B cell (primary cell): ENCODE measurements at places on chromosomes 16 and 17. TPM values are rescaled to one million over a fixed set of nuclear protein-coding genes. Genes with fewer than 3 reads are reported as not detected.
A peak's percentile ranks its signal among the peaks of the same experiment; 100 is the strongest.

PRDM7 gene
- not detected in 2 replicates for polyA plus RNA-seq

RNU2-1 gene
- not detected in 2 replicates for polyA plus RNA-seq

AIPL1 gene
- not detected in 2 replicates for polyA plus RNA-seq

MYOCD gene
- polyA plus RNA-seq, result not detected in 2 replicates

EVPLL gene
- 0.06 TPM in 1 of 2 replicates, not detected in the other for polyA plus RNA-seq

MPO gene
- 0.07 TPM in 1 of 2 replicates, not detected in the other for polyA plus RNA-seq

SLC13A5 gene
- polyA plus RNA-seq, result not detected in 2 replicates

CACNG3 gene
- polyA plus RNA-seq, result not detected in 2 replicates

TCAP gene
- 3.8 and 5.2 TPM in 2 replicates for polyA plus RNA-seq

ELOB gene
- polyA plus RNA-seq, result 73.1 and 136 TPM in 2 replicates

USH1G gene
- not detected in 2 replicates for polyA plus RNA-seq

NECAB2 gene
- not detected in 2 replicates for polyA plus RNA-seq

TSPOAP1 gene
- polyA plus RNA-seq, result 10.8 and 16.0 TPM in 2 replicates

HCRT gene
- not detected in 2 replicates for polyA plus RNA-seq

DNA sequence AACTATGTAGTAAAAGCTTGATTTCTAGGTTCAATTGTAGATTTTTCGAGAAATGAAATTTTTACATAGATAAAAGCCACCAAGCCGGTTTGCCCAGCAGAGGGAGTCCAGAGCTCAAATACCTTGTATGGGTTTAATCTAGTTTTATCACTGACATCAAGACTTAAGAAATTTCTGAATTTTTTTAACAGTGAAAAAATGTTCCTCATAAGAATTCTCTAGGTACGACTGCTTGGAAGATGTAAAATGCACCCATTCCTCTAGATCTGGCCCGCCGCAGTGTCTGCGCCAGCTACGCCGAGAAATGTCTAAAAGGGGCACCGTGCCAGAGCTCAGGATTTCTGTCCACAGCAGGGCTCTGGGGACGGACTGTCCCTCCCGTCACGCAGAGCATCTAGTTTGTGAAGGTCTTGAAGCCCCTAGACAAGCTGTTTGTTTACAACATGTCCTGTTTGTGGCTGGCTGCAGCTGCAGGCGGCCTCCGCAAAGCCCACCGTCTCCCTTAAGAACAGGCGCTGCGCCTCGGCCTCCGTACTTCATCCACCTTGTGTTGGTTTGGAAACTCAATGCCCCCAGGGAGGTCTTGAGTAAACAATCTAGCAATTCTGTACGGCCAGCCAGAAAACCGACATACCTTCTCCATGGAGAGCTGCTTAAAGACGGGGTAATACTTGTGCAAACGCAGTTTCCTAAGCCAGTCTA, 24.8 kb downstream of the MAP1LC3B start:
- no peaks in the 10 kb centered on the region for H3K4me1 ChIP-seq
- no peak for DNase-seq
- no peaks in the 10 kb centered on the region for H3K36me3 ChIP-seq
- no peak overlapping the region for H3K4me3 ChIP-seq
- peaks cover 3% of the 10 kb centered on the region for H3K27me3 ChIP-seq

GRCh38 chr16:64132759-64133361, 989.0 kb downstream of the CDH11 start:
- no peaks in the 10 kb centered on the region for H3K27me3 ChIP-seq
- H3K36me3 ChIP-seq, result no peaks in the 10 kb centered on the region
- DNase-seq, result no peak
- H3K4me1 ChIP-seq, result no peaks in the 10 kb centered on the region
- no peak overlapping the region for H3K27ac ChIP-seq

- H3K36me3 ChIP-seq, result no peaks in the 10 kb centered on the region
- no peak for DNase-seq
- no peak overlapping the region for H3K27ac ChIP-seq
- H3K27me3 ChIP-seq, result no peaks in the 10 kb centered on the region
- H3K4me3 ChIP-seq, result no peak overlapping the region
- H3K4me1 ChIP-seq, result peaks cover 10% of the 10 kb centered on the region
Measured at GRCh38 chr16:50172195-50172922, 19.3 kb downstream of the TENT4B start.

DNA sequence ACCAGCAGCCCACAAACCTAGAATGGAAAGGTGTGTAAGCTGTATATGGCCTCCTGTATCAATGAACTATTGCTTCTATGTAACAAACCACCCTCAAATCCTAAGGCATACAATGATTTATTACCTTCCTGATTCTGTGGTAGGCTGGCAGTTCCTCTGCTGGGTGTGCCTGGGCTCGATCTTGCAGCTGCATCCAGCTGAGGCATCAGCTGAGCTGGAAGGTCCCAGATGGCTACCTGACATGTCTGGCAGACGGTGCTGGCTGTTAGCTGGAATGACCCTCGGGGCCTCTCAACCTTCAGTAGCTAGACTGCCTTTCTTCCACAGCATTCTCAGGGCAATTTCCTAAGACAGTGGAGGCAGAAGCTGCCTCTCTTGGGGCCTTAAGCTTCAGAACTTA, 152.7 kb downstream of the RAB11FIP4 start:
- no peaks in the 10 kb centered on the region for H3K36me3 ChIP-seq
- no peak overlapping the region for H3K4me3 ChIP-seq
- H3K27ac ChIP-seq, result no peak overlapping the region
- no peaks in the 10 kb centered on the region for H3K27me3 ChIP-seq
- no peak for DNase-seq

DNA sequence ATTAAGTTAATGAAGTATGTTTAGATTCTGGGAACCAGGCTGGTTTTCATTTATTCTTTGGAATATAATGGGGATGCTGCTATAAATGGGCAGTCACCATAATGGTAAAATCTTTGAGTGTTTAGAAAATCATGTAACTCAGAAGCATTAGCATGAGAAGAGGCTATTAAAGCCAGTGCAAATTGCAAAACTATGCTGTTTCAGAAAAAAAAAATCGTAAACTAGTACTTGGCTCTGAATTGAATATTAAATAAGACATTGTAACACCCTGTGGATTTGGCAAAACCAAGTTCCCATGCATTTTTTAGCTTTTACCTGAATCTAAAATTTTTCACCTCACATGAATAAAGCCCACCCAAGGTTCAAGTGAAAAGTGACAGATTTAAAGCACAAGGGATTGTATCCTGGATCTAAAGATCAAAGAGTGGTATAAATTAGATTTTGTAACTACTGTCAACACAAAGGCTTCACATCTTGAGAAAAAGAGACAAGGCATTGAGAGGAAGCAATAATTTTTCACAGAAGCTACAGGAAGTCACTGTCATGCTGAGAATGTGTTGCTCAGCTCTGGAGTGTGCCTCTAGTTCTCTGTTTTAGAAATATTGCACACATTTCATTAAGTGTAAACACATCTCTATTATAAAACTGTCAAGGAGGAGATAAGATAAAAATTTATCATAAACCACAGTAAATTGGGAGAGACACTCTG, 142.2 kb downstream of the ABCA8 start:
- no peak overlapping the region for H3K4me3 ChIP-seq
- no peaks in the 10 kb centered on the region for H3K27me3 ChIP-seq
- H3K27ac ChIP-seq, result no peak overlapping the region
- no peak for DNase-seq

GRCh38 chr16:81451753-81452680, 7.4 kb downstream of the CMIP start:
- peak overlapping the region; percentile 24 for H3K27ac ChIP-seq
- no peak overlapping the region for H3K4me3 ChIP-seq
- H3K4me1 ChIP-seq, result peaks cover 46% of the 10 kb centered on the region
- H3K27me3 ChIP-seq, result no peaks in the 10 kb centered on the region

GRCh38 chr16:19128454-19129200, 14.9 kb downstream of the ITPRIPL2 start:
- H3K4me1 ChIP-seq, result peaks cover 7% of the 10 kb centered on the region
- no peak overlapping the region for H3K27ac ChIP-seq

DNA sequence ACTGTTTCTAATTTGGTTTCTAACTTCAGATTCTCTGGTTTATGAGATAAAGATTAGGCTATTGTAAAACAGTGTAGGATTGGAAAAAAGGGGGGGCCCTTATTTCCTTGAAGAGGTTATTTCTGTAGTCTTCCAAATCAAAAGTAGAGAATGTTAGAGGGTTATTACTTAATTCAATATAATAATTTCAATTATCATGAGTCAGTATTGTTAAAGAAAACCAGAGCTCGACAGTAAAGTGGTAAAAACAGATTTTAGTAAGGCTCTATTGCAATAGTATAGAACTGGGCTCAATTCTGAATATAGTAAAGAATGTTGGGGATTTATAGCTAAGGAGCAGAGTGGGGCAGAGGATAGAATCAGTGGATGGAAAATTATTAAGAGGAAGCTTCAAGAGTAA, 140.0 kb downstream of the TANC2 start:
- no peak overlapping the region for H3K4me3 ChIP-seq
- H3K27me3 ChIP-seq, result no peaks in the 10 kb centered on the region
- H3K4me1 ChIP-seq, result no peaks in the 10 kb centered on the region

- peak overlapping the region; percentile 73 for H3K27ac ChIP-seq
- no peak for DNase-seq
- peak overlapping the region; percentile 53 for H3K4me3 ChIP-seq
- H3K27me3 ChIP-seq, result no peaks in the 10 kb centered on the region
- peaks cover 45% of the 10 kb centered on the region for H3K36me3 ChIP-seq
- peaks cover 100% of the 10 kb centered on the region for H3K4me1 ChIP-seq
Measured at GRCh38 chr16:81830845-81831540, 51.9 kb downstream of the PLCG2 start.

- H3K4me1 ChIP-seq, result peaks cover 4% of the 10 kb centered on the region
- H3K27ac ChIP-seq, result no peak overlapping the region
- H3K36me3 ChIP-seq, result no peaks in the 10 kb centered on the region
- DNase-seq, result peak; percentile 81
- no peak overlapping the region for H3K4me3 ChIP-seq
Measured at GRCh38 chr17:21119247-21119918, 7.4 kb upstream of the DHRS7B start.

- no peak for DNase-seq
- H3K27me3 ChIP-seq, result no peaks in the 10 kb centered on the region
- peaks cover 6% of the 10 kb centered on the region for H3K4me1 ChIP-seq
- H3K27ac ChIP-seq, result no peak overlapping the region
Measured at GRCh38 chr16:17204644-17205043, 266.1 kb downstream of the XYLT1 start.

DNA sequence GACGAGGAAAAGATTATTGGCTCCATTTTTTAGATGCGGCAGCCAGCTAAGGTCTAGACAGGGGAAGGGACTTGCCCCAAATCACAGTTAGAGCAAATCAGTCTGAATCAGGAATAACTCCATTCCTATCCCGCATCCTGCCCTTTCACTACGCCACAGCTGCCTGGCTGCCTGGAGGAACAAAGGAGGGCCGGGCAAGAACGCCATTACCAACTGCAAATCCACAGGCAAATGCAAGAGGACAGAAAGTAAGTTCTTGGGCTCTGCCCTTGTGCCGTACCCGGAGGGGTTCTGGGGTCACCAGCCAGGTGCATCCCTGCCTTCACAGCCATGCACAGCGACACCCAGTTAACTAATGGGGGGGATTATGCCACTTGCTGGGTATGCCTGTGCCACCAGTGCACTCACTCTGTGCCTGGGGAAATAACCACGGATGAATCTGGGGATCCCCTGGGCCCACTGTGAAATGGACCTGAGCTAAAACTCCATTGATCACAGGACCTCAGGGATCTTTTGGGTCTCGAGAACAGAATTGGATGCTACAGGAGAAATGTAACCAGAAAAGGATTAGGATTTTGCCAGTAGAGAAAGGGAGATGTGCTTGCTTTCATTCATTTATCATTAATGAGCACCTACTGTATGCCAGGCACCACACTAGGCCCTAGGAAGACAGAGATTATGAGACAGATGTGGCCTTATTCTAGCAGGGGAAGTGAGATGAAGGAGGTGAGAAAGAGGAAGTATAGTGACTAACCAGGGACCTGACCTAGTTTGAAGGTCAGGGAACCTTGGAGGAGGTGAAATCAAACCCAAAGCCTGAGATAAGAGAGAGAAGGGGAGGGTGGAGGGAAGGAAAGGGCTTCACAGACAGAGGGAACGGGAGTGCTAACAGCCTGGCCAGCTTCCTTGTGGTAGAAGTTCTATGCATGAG, 17.7 kb downstream of the BCL7C start:
- H3K27ac ChIP-seq, result peak overlapping the region; percentile 82
- DNase-seq, result peak; percentile 64
- no peaks in the 10 kb centered on the region for H3K36me3 ChIP-seq
- H3K27me3 ChIP-seq, result no peaks in the 10 kb centered on the region
- peaks cover 21% of the 10 kb centered on the region for H3K4me1 ChIP-seq
- H3K4me3 ChIP-seq, result peak overlapping the region; percentile 89

- no peaks in the 10 kb centered on the region for H3K27me3 ChIP-seq
- no peak for DNase-seq
- no peaks in the 10 kb centered on the region for H3K4me1 ChIP-seq
- no peak overlapping the region for H3K4me3 ChIP-seq
Measured at GRCh38 chr16:4894276-4895150, 42.4 kb downstream of the PPL start.

- H3K4me3 ChIP-seq, result no peak overlapping the region
- no peaks in the 10 kb centered on the region for H3K27me3 ChIP-seq
- peak; percentile 31 for DNase-seq
- no peak overlapping the region for H3K27ac ChIP-seq
- no peaks in the 10 kb centered on the region for H3K36me3 ChIP-seq
Measured at GRCh38 chr17:75927286-75927922, 13.4 kb downstream of the FBF1 start.

DNA sequence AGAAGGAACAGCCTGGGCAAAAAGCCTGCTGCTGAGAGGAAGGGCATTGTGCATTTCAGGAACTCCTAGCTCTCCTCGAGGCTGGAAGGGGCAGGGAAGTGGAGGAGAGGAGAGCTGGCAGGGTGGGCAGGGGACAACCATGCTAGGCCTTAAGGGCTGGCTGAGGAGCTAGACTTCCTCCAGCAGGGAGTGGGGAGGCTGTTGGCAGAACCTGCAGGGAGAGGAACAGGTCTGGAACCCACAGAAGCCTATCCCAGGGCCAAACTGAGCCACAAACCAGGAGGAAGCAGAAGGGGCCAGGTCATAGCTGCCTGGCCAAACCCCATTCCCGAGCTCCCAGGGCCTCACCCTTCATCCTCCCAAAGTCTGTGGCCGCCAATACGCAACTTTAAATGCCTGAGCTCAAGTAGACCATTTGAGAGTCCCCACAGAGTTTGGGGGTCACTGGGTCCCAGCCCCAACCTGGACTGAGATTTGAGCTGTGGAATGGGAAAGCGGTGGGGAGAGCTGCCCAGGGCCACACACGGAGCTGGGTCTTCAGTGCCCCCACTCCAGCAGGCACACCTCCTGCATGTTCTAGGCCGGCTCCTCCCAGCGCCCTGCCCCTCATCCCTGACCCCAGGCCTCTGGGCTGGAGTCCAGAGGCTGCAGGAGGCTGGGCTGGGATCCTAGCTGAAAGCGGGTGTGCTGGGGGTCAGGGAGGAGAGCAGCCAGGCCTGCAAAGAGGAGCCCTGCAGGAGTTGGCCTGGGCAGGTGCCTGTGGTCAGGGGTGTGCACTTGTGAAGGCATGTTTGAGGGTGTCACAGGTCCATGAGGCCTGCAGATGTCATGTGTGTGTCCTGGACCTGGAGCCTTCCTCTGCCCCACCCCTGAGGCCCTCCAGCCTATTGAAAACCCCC, 4.5 kb downstream of the CDH5 start:
- H3K4me1 ChIP-seq, result no peaks in the 10 kb centered on the region
- no peak overlapping the region for H3K27ac ChIP-seq
- H3K36me3 ChIP-seq, result no peaks in the 10 kb centered on the region
- no peaks in the 10 kb centered on the region for H3K27me3 ChIP-seq
- no peak for DNase-seq
- H3K4me3 ChIP-seq, result no peak overlapping the region

GRCh38 chr17:76582660-76583059, 3.0 kb downstream of the ST6GALNAC2 start:
- H3K4me3 ChIP-seq, result no peak overlapping the region
- DNase-seq, result no peak
- peaks cover 21% of the 10 kb centered on the region for H3K4me1 ChIP-seq
- H3K36me3 ChIP-seq, result no peaks in the 10 kb centered on the region
- no peaks in the 10 kb centered on the region for H3K27me3 ChIP-seq

- H3K36me3 ChIP-seq, result no peaks in the 10 kb centered on the region
- peaks cover 20% of the 10 kb centered on the region for H3K4me1 ChIP-seq
- no peak for DNase-seq
- H3K4me3 ChIP-seq, result no peak overlapping the region
Measured at GRCh38 chr16:85231959-85232358, 119.7 kb upstream of the CIBAR2 start.
